ENCODE measurements at places on chromosomes 1 and 21. TPM values are rescaled to one million over a fixed set of nuclear protein-coding genes. Genes with fewer than 3 reads are reported as not detected.

The NHLH1 gene
- 1.6 TPM for total RNA-seq

GRCh38 chr1:43382027-43382779, 7.4 kb downstream of the MED8 start:
- H3K27ac ChIP-seq, result no peak overlapping the region
- H3K36me3 ChIP-seq, result peaks cover 9% of the 10 kb centered on the region
- H3K4me3 ChIP-seq, result no peak overlapping the region
- no peak for DNase-seq

DNA sequence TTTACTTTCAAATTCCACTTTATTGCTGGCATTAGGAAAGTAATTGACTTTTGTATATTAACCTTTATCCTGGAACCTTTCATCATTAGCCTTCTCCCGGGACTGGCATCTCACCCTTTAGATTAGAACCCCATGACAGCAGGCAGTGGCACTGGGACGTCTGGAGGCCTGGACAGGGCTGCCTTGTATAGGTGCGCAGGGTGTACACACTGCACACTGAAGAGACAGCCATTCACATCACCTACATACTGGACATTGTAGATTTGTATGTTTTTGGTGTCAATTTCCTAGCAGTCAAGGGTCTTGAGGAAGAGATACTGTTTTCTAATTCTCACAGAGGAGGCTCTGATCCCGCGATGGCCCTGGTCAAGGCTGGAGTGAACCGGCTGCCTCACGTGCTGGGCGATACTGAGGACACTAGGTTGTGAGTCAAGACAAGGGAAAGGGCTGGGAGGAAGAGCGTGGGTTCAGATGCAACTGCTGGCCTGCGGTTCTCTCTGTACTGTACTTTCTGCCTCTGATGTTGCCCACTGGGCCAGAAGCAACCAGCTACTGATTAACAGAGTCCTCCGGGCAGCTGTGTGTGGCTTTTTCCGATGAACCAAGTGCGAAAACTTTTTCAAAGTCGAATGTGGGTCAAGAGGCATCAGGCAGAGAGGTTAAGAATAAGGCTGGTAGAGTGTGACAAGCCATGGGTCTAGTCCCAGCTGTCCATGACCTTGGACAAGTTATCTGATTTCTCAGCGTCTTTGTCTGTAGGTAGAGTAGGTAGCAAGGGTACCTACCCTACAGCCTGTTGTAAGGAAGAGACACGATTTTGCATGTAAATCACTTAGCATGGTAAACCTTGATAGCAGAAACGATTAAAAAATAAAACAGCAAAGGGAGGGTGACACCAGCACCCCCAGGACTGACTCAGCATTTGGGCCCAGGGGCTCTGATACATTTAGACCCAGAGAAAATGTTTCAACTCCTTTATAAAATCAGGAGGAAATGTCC, 38.2 kb upstream of the SLC25A33 start:
- no peak overlapping the region for H3K27ac ChIP-seq
- H3K27me3 ChIP-seq, result peaks cover 23% of the 10 kb centered on the region
- H3K36me3 ChIP-seq, result peaks cover 5% of the 10 kb centered on the region
- no peak overlapping the region for H3K4me3 ChIP-seq
- DNase-seq, result no peak

The SHISA4 gene
- 9.9 TPM for total RNA-seq

DNA sequence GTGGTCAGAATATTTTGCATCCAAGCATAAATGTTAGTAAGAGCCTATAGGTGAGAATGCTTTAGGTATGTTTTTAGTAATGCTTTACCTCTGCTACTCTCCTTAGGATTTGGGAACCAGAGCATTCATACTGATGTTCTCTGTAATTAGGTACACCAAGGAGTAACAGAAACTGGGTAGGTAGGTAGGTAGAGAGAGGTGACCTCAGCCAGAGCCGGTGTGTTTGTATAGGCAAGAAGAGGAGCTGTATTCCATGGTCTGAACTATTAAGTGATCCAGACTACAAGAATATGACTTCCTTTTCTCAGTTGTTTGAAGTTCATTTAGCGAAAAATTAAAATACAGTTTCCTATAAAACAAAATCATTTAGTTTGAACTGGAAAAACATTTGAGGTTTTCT, 108.5 kb downstream of the SDCCAG8 start:
- H3K36me3 ChIP-seq, result peaks cover 4% of the 10 kb centered on the region
- H3K4me3 ChIP-seq, result peak overlapping the region; percentile 6
- peaks cover 17% of the 10 kb centered on the region for H3K4me1 ChIP-seq
- DNase-seq, result no peak

GRCh38 chr1:229286099-229286766, 15.3 kb downstream of the RAB4A start:
- peaks cover 25% of the 10 kb centered on the region for H3K4me1 ChIP-seq
- H3K27me3 ChIP-seq, result no peaks in the 10 kb centered on the region
- no peak overlapping the region for H3K4me3 ChIP-seq
- H3K27ac ChIP-seq, result no peak overlapping the region
- H3K36me3 ChIP-seq, result peaks cover 5% of the 10 kb centered on the region
- no peak for DNase-seq

Measured in Calu3 (cell line).